ENCODE measurements at places on chromosomes 11 and 22.

DNA sequence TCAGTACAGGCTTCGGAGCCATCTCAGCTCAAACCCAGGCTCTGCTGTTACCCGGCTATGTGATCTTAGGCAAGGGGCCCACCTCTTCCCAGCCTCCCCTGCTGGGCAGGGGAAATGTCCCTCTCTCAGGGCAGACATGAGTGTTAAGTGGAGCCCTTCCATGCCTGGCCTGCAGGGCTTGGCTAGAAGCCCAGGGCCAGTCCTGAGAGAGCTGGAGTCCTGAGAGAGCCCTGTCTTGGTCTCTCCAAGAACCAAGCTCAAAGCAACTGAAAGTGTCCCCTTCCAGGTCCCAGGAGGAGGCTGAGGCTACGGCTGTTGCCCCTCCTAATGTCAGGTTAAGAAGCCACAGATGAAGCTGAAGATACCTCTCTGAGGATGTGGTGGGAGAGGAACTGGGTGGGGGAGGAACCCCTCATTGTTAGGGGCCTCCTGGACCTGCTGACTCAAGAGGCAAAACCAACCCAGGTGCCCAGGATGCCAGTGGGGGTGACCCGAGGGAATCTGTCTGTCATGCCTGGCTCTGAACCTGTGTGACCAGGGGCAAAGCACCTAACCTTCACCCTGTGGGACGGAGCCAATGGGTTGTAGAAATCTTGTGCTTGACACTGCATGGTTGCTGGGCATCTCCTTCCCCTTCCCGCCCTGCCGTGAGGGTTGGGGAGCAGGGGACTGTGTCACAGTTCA is 4.2 kb downstream of the ZP1 start:
- no peak for DNase-seq

DNA sequence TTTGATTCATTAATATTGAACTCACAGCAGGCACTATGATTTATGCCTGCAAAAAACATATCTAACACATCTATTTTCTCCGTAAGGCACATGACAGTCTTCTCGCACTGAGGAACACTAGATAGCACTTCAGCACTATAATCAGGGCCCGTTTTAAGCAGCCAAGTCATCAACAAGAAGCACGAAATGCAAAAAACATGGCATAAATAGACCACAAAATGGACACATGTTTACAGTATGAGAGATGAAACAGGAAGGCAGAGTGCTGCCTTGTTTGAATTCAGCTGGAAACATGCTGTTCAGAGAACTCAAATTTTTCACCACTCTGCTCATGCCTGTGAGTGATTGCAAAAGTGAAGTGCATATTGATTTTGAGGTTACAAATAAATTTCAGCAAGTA is 205.8 kb upstream of the PDGFD start:
- no peak for DNase-seq

DNA sequence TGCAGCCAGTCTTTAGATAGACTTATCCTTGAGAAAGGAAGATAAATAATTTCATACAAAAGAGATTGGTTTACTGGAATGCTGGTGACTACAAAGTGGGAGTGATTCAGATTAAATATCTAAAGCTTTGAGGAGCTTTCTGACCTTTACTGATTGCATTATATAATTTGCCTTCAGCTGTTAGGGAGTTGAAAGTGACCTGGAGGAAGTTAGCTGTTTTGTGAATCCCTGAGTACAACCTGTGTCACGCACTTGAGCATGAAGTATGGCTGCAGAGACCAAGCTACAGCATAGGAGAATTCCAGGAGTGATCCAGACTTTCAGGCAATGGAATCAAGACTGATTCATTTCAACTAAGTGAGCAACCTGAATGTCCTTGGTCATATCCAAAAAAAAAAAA is 1848.3 kb upstream of the RAG2 start:
- no peak for DNase-seq

- DNase-seq = no peak
Measured at GRCh38 chr22:24460418-24461089, 33.2 kb downstream of the ADORA2A start.

- no peak for DNase-seq
Measured at GRCh38 chr11:19345519-19345847, 104.7 kb upstream of the E2F8 start.

GRCh38 chr11:120097721-120098385 is 40.1 kb downstream of the TRIM29 start:
- no peak for DNase-seq

- DNase-seq = no peak
Measured at GRCh38 chr11:33730716-33731115, 5.5 kb downstream of the CD59 start.

DNA sequence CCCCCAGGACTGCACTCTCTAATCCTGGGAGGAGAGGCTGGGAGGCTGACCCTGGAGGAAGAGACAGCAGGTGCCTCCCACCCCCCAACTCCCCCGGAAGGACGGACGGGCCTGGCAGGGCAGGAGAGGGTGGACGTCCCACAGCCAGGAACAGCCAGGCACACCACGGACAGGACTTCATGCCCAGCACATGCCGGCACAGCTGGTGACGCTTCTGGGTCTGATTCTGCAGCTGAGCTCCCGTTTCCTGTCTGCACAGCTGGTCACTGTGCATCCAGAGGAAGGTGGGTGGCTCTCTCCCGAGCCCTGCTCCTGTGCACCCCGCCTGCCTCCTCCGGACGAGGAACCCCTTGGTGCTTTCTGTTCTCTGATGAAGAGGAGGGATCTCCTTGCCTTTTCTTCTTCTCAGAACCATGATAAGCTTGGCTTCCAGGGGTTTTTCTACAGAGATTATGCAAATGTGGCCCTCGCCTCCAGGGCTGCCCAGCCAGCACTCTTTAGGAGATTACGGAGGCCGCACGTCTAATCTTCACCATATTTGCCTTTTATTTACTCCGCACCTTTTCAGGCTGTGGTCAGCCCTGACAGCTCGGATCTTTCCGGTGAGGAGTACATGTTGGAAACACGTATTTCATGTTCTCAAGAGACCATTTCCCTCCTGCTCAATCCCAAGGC is 1295.8 kb downstream of the BRD1 start:
- DNase-seq = no peak

DNA sequence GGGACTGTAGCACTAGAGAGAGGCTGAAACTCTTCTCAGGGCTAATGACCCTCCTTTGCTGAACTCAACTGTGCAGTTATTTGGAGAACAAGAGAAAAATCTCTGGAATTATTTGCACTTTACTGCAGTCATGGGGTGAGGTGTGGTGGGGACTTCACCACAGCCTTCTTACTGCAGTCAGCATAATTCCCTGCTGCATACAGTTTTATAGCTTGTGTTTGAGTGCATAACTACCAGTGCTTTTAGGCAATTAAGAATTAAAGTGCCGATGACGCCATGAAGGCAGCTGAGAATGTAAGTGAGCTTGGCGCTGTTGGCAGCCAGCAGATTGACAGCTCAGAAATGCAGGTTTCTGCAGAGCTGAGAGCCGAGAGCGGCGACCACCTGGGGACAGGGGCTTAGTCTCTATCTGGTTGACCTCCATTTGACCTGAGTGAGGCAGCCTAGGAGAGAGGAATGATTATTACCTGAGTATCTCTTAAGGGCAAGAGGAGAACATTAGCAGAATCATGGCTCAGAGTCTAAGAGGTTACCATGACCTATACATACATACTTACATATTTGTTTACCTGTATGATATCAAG is 830.0 kb downstream of the NTM start:
- DNase-seq = no peak

DNA sequence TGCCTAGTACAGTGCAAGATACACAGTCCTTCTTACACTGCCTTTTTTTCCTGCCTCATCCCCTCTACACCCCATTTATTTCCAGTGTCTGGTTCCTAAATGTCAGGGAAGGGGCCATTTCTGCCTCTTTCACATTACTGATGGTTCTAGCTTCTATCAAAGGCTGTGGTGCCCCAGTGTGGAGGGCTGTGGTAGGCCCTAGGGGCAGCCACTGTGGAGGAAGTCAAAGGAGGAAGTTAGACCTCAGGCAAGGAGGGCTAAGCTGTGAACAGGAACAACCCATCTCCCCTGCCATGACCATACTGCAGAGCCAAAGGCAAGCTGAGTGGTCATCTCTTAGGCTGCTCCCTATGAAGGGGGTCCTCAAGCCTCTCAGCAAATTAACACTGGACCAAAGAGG is 81.9 kb upstream of the CRTAM start:
- DNase-seq = no peak

DNA sequence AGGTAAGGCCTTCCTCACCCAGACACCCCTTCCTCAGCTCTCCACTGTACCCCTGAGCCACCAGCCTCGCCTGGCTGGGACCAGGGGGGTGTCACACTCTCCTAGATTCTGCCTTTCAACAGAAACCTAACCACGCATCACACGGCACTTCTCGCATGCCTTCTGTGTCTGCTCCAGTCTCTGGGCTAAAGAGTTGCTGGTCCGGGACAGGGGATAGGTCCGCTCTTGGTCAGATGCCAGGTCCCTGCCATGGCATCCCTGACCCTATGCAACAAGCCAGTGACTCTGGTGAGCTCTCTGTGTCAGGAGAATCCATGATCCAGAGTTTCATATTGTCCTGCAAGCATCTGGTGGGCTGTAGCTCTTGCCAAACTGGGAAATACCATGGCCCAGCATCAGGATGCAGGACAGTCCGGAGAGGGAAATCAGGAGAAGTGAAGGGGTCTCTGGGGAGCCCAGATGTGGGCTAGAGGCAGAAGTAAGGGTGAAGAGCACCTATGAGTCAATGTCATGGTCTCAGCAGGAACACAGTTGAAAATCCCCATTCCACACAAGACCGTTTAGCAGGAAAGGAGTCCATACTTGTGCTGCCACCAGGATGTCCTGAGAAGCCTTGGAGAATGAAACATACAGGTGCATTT is 14.1 kb downstream of the IGLL5 start:
- no peak for DNase-seq

Data from HEK293T (cell line).